Frontal cortex (tissue), 4 donors: ENCODE measurements at places on chromosomes 11 and 22. TPM values are rescaled to one million over a fixed set of nuclear protein-coding genes. Genes with fewer than 3 reads are reported as not detected.

RASL10A gene
- 2.0 TPM for total RNA-seq

GRCh38 chr11:119511614-119512306 lies 88.8 kb upstream of the THY1 start:
- DNase-seq: no peak

DNA sequence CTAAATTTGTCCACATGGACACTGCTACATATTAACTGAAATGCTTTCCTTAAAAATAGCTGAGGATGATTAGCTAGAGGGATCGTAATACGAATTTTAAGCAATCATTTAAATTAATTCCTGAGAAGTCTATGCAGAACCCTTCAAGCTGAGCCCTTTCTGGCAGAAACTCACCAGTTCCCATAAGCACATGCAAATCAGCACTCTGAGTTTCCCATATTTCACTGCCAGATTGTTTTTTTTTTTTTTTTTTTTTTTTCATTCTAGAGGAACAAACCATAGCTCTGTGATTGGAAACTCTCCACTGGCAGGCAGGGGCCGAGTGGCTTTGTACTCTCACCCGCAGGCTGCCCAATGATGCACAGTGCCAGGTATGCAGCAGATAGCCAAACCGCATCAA lies 145.6 kb downstream of the EFCAB6 start:
- DNase-seq: no peak

SCGB2A2 gene
- not detected for total RNA-seq

DNA sequence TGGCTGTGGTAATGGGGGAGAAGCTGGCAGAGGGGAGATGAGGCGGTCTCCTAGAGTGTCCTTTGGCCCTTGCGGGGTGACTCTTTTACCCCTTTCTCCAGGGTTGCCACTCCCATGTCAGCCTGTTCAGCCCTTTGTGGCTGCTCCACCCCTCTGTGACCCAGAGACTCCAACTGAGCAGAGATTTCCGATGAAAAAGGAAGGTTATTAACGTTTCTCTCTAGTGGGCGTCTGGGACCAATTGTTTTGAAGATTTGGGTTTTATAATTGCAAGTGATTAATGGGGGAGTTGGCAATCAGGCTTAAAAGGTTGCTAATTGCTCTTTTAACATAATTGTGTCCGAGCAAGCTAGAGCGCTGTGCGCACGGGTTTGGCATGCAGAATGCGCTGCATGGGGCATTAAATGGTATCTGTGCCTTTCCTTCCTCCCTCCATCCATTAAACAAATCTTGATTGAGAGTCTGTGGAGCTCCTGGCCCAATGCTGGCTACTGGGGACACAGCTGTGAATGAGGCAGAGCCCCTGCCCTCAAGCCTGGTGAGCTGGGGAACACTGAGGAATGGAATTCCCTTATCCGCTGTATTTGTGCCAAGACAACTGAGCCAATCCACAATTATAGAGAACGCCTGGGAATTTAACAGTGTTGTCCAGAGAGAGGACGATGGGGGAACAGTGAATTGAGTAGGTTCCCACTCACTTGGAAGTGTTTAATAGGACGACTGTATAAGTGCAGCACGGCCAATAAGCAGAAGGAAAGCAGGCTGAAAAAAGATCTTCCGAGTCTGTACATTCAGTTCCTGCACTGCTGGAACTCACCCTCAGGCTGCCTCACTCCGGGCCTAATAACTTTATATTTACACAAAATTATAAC lies 295.9 kb downstream of the MIAT start:
- no peak for DNase-seq
